Skin of body (tissue), 3 donors: ENCODE measurements at places on chromosomes 3 and 15. TPM values are rescaled to one million over a fixed set of nuclear protein-coding genes. Genes with fewer than 3 reads are reported as not detected.

The CCK gene
- 1.6 TPM for total RNA-seq

The CPLX3 gene
- total RNA-seq, result 0.20 TPM

The CCR3 gene
- total RNA-seq, result 0.49 TPM

DNA sequence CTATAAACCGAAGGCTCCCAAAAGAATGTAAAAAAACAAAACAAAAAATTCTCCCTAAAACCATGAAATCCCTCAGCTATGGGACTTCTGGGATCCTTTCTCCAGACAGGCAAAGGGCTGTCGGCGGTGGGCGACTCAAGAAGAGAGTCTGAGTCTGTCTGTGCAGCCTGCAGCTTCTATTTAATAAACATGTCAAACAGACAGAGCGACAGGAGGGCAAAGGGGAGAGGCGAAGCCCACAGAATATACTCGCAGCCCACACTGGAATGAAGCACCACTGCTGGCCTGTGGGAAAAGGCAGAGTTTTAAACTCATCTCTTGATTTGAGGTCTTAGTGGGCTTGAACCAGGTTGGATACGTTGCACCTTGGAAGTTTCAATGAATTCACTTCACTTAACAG lies 40.2 kb downstream of the ISL2 start:
- DNase-seq, result no peak

DNA sequence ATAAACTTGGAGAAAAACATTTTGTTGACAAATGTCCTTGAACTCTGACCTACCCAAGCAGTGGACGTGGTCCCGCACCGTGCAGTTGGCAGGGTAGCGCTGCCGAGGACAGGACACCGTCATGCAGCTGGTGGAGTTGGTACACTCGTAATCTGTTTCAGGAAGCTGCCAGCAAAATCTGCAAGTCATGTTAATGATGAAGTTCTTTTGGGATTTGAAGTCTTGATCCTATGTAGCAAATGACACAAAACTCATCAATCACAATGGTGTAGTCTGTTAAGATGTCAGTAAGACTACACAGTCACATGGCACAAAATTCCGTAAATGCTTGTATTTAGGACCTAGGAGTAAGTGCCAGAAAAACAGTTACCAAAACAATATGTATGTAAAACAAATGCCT lies 5.5 kb downstream of the TM2D3 start:
- DNase-seq, result peak; percentile 69

- no peak for DNase-seq
These were observed 190.7 kb upstream of the NDN start for GRCh38 chr15:23877502-23878412.
